Activated CD8-positive, alpha-beta memory T cell treated with anti-CD3 and anti-CD28 coated beads for 1 hour (primary cell): ENCODE measurements at places on chromosomes 6 and 20.

- DNase-seq, result no peak
Measured at GRCh38 chr6:127907960-127908640, 7.2 kb upstream of the THEMIS start.

DNA sequence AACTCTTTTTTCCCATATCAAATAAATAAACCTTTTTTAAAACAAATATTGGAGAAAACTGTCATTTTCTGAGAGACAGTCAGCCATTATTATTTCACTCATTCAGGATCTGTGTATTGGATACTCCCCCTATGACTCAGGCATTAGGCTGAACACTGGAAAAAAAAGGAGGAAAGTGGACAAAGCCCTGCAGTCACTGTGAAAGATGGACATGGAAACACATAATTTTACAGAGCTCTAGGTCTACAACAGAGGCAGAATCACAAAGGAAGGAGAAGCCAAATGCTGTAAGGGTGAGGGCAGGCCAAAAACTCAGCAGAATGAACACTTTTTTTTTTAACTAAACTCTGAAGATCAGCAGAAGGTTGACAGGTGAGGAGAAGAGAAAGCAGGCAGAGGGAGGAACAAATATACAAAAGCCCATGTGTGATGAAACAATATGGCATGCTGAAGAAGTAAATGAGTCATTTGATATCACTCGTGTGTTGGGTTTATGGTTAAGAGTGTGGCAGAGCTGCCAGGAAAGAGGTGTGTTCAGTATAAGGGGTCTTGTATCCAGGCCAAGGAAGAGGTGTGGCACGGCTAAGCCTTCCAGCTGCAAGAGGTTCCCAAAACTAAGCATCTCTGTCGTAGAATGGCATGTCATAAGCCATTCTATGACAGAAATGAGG lies 39.1 kb downstream of the EPB41L2 start:
- no peak for DNase-seq

DNA sequence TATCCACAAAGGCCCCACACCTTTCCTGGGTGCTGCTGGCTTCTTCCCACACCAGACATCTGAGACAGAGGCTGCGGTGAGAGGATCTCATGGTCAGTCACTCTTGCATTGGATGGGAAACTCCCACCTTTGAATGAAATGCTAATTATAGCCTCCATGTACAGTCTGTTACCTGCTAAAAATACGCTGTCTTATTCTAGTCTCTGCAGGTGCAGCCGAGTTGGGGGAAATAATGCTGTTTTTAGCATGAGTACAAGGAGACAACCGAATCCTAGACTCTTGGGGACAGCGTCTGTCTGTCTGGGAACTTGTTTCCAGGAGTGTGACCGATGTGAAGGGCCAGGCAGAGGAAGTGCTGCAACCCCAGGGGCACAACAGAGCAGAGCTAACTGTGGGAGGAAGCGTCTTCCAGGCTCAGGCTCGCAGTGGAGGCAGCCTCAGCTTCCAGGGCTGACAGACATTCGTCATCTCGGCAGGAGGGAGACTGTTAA lies 286.2 kb downstream of the PREX1 start:
- no peak for DNase-seq

DNA sequence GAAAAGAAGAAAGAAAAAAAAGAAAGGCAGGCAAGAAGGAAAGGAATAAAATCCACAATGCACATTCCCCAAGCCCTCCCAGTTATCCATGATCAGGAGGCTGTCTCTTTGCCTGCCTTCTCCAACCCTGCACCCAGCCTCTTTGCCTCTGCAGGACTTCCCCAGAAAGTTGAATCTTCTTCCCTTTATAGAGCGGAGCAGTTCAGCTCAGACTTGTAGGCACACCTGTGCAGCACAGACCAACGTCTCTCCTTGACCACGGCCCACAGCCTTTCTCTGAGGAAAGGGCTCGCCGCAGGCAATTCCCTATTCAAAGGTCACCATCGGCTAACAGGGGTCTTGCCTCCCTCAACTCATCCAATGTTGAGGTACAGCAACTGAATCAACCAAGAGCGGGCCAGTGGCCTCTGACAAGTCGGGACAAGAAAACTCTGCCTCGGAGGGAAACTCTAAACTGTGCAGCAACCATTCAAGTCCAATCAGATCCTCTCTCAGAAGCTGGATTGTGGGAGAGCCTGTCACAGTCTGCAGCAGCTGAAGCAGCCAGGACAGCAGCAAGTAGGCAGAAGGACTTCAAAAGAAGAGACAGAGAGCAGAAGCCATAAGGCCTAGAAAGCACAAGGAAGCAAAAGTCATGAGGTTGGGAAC lies 529.2 kb upstream of the JARID2 start:
- DNase-seq, result no peak

DNA sequence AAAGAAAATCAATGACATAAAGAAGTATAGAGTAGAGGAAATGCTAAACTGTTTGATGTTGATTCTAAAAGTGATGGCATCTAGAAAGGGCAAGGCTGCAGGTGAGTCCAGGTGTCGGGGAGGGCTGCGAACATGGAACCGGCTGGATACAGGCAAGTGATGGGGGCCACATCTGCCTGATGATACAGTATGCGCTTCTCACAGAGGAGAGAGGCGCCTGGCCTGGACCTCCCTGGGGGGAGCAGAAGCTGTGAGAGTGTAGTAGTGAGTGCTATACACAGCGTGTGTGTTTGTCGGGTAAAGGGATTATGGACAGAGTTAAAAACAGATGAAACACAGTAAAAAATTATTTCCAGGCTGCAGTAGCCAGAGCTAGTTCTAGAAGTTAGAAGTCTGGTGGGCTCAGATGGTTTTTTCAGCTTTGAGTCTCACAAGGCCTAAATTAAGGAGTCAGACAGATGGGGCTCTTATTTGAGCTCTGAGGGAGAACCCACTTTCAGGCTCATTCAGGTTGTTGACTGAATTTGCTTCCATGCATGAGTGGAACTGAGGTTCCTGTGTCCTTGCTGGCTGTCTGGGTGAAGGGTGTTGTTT lies 195.8 kb upstream of the ARG1 start:
- no peak for DNase-seq

DNA sequence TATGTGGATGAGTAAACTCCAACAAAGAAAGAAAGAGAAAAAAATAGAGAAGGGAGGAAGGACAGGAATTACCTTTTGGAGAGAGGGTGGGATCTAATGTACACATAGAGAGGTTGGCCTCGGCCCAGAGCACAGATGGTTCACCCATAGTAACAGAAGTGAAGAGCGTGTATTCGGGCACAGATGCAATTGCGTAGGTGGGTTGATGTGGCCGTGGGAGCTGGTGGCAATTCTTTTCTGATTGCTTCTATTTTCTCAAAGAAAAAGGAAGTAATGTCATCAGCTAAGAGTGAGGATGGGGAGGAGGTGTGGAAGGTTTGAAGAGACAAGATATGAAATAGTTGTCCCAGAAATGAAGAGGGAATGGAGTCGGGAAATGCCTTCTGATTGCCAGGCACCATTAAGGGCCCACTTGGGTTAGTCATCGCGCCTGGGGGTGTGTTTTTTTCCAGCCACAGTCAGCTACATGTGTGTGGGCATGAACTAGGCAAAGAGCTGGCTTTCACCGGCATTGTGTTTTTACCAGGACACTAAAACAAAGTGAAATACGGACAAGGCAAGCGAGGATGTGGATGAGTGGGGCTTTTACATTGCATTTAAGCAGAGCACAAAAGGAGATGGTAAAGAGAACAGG lies 158.7 kb downstream of the SYNE1 start:
- DNase-seq, result no peak

GRCh38 chr20:41178904-41179432 lies 41.6 kb downstream of the PLCG1 start:
- DNase-seq, result no peak

DNA sequence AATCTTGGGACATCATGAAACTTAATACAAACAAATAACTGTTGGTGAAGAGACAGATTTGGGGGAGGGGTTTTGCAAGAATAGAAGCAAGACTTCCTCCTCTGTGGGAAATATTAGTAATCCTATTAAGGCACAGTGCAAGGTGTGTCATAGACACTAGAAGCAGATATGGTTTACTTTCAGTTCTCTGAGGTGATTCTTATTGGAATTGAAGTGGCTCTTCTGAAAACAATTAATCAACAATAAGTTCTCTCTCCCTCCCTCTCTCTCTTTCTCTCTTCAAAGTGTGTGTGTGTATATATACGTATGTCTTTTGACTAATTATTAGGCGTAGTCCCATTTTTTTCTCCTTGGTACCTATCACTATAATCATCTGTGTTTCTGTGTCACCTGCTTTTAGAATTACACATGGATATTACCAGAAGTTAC lies 99.8 kb downstream of the HIVEP2 start:
- DNase-seq, result no peak

- DNase-seq, result no peak
Measured at GRCh38 chr6:44806656-44807055, 419.1 kb downstream of the CDC5L start.
